D721Med (cell line): ENCODE measurements at places on chromosomes 6 and 20.

DNA sequence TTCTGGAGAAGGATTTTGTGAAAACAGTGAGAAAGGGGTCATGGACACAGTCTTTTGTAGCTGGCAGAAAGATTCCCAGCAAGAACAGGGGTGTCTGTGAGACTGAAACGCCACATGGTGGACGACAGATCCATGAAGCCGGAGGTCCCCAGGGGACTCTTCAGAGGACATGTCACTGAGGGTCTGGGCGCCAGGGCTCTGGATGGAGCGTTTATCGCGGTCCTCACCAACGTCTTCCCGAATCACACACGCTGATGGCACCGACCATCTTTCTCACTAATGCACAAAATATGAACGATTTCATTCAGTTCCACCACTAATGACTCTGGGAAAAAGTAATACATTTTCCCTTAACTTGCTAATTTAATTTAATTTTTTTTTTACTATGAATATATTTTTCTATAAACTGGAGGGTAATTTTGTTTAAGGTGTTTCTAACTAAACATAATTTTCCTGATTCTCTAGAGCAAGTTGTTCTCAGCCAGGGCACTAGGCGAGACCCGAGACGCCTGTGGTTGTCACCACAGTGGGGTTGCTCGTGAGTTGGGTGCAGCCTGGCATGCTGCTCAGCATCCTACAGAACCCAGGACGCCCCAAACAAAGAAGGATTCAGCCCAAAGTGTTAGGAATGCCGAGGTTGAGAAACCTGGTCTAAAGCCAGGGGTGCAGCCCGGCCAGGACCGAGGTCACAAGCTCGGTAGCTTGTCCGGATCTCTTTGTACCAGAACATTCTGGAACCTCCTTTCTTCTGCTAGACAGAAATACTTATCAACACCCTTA lies 306.2 kb downstream of the TAF4 start:
- DNase-seq, result no peak

GRCh38 chr6:112597176-112597575 lies 250.0 kb downstream of the RFPL4B start:
- DNase-seq, result no peak

DNA sequence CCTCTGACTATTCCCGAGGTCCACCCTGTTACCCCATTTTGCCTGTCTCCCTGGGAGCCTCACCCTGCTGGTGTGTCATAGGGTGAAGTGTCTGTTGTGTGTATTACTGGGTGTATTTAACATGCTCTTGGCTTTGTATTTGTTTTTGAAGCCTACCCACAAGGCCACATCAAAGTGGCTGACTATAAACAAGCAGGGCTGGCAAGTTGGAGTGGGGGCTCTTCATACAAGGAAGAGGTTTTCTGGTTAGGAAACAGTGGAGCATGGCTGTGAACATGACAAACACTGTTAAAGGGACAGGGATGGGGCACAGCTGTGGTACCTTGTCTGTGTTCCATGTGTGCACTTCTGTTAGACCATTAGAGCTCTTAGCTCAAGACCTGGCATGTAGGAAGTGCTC lies 26.3 kb downstream of the HECA start:
- no peak for DNase-seq

DNA sequence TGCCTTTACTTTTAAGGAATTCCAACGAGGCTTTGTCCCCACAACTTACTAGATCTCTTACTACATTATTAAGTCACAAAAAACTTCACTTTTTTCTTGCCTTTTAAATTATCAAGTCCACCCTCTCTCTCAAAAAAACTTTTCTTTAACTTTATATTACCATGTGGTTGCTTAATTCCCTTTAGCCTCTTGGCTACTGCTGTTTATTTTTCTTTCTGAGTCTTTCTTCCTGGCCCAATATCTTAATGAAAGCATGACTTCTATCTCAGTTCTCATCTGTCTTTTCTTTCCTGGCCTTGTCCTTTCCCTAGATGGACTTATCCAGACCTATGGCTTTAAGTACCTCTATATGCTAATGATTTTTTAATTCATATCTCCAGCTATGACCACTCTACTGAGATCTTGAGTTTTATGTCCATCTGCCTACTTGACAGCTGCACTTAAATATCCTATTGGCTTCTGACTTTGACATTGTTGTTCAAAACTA lies 710.5 kb downstream of the RFPL4B start:
- DNase-seq, result no peak

DNA sequence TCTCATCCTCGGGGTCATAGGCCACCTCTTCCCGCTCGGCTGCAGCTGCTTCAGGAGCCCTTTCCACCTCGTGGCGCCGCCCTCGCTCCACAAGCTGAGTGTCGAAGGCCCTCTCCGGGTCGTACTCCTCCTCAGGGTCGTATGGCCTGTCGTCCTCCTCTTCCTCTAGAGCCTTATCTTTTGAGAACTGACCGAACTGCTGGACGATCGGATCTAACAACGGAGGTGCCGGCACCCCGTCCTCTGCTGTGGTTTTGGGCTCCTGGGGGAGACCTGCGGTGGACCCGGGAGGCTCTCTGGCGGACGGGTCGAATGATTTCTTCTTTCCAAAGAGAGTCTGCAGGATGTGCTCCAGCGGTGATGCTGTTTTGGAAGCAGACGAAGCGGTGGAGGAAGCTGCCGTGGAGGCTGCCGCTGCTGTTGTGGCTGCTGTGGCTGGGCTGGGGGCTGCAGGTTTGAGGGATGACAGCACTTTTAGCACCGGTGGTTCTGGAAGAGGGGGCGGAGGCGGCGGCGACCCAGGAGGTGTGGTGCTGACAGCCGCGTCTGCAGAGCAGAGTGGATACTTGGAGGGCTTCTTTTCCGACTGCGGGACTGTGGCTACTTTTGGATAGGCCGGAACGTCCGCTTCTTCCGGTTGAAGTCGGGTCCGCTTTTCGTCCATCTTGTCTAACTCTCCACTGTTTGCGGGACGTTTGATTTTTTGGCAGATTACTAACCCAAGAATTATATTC lies 20.2 kb upstream of the TCFL5 start:
- DNase-seq, result no peak

- no peak for DNase-seq
Observed at GRCh38 chr6:154053141-154053540, 14.1 kb downstream of the OPRM1 start.

- DNase-seq, result no peak
Observed at GRCh38 chr6:71385111-71385822, 96.7 kb downstream of the OGFRL1 start.

DNA sequence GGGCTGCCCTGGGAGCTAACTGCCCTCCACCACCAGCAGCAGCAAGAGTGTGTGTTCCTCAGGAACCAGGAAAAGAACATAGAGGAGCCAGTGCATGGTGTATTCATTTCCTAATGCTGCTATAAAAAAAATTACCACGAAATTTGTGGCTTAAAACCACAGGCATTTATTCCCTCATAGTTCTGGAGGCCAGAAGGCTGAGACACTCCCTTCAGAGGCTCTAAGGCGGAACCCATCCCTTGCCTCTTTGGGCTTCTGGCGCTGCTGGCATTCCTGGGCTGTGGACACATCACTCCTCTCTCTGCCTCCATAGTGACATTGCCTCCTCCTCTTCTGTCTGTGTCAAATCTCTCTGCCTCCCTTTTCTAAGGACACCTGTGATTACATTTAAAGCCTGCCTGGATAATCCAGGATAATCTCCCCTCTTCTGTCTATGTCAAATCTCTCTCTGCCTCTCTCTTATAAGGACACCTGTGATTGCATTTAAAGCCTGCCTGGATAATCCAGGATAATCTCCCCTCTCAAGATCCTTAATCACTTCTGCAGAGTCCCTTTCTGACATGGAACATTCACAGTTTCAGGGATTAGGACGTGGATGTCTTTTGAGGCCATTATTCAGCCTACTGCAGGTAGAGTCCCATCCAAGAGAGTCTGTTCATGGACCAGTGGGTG lies 54.7 kb downstream of the NDUFAF5 start:
- no peak for DNase-seq

DNA sequence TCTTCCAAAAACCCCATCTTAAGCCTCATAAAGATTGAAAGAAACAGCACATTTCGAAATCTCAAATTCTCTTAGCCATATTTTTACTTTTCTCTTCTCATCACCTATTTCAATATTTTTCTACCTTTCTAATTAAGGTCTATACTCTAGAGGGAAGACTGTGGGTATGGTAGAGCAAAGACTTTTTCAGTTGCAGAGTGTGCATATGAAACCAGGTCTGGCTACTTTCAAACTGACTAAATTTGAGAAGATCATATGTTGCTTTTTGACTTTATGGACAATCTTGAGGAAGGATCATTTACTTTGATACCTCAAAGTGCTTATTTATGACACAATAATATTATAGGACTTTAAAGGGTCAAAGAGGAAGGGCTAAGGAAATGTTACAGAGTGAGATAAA lies 20.7 kb downstream of the FILIP1 start:
- no peak for DNase-seq

GRCh38 chr6:23246896-23247295 lies 677.5 kb downstream of the HDGFL1 start:
- DNase-seq, result no peak

DNA sequence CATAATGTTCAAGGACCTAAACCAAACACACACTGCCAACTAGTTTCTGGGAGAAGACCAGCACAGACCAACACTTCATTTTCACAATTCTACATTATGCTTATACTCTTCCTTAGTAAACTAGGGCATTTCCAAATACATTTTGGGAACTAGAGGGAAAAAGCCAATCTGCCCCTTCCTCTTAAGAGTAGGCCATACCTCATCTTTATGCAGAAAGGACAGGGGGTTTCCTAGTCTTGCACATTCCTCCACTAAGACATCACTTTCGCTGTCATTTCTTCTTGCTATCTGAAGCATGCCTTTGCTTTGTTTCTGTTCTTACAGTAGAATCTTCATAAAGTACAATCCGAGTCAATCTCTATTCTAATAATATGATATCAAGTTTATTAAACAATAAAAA lies 105.7 kb downstream of the SMLR1 start:
- no peak for DNase-seq

DNA sequence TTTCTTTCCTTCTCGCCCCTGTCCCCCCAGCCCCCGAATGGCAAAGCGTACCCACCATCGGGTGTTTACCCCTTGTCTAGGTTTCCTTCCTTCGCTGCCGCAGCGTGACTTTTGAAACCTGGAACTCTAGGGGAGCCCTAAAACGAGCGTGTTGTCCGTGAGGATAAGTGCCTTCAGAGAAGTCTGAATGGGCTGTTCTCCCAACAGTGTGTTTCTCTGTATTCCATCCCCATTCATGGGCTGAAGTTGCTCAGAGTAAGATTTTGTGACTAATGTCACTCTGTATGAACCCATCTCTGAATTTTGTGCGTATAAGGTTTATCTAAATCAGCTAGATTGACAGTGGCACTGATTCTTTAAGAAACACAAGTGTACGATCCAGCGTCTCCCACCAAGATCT lies 949 bp downstream of the MACROD2 start:
- no peak for DNase-seq

- DNase-seq, result no peak
Observed at GRCh38 chr6:104601131-104601651, 258.5 kb downstream of the HACE1 start.

GRCh38 chr20:16206817-16207216 lies 366.4 kb downstream of the KIF16B start:
- no peak for DNase-seq

GRCh38 chr6:91731939-91732338 lies 1145.1 kb upstream of the MAP3K7 start:
- no peak for DNase-seq

DNA sequence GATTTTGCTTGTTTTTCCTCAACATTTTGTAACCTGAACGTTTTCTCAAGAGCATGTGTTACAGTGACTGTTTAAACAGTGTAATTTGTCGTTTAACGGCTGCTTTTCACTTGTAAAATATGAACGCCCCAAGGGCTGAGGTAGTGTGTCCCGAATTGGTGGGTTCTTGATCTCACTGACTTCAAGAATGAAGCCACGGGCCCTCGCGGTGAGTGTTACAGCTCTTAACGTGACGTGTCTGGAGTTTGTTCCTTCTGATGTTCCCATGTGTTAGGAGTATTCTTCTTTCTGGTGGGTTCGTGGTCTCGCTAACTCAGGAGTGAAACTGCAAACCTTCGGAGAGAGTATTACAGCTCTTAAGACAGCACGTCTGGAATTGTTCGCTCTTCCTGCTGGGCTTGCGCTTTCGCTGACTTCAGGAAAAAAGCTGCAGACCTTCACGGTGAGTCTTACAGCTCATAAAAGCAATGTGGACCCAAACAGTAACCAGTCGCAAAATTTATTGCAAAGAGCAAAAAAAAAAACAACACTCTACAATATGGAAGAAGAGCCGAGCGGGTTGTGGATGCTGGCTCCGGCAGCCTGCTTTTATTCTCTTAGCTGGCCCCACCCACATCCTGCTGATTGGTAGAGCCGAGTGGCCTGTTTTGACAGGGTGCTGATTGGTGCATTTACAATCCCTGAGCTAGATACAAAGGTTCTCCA lies 25.1 kb upstream of the TRIM27 start:
- DNase-seq, result no peak
